ENCODE measurements at places on chromosomes 7 and 10.

- no peak for DNase-seq
Measured at GRCh38 chr7:34096198-34096651, 190.9 kb downstream of the BMPER start.

DNA sequence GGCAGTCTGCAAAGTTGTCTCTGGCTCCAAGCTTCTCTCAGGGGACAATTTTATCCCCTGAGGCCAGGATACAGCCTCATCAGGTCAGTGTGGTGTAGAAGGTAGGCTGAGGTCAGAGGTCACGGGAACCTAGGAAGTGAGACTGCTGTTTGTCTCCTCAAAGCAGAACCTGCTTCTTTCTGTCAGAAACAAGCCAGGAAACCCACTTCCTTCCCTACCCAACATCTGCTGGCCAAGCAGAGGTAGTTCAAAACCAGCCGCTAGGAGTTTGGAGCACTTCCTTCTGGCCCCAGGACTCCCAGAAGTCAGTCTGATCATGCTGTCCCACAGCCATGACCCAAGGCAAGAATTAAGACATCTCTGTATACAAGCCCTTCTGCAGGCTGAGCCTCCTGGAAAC is 12.2 kb downstream of the CLRN3 start:
- DNase-seq, result no peak

DNA sequence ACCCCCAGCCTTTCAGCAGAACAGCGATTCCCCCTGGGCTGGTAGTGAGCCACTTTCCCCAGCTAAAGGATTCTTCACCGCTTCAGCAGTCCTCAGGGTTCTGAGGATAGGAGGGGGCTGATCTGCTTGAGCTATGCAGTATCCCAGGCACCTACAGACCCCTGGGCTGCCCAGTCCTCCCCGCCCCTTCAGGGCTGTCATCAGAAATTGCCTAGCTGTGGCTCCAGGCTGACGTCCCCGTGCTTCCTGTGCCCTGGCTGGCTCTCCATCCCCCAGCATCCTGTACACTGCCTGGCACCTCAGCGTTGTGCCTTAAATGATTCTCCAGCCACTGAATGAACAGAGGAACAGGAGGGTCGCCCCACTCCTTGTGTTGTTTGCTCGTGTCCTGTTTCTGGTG is 38.4 kb upstream of the CDH23 start:
- no peak for DNase-seq

DNA sequence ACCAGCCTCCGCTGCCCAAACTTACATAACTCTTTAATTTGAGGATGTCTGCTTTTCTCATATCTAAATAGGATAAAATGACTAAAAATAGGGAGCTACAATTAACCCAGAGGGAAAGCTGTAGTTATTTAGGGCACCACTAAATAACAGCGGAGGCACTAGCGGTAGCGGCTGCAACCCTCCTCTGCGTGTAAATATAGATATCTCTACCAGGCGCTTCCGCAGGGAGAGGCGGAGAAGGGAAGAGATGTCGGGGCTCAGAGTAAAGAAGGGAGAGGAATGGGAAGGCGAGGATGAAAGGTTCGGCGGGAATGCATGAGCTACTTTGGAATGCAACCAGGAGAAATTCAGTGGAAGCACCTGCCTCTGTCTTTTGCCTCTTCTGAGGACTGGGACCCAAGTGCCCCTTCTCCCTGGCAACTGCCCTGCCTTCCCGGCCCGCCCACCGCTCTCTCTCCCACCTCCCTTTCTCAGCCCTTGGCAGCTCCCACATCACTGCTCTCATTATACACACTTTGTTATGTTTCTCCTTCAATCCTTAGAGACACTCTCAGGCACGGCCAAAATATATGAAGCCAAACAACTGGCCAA is 698.3 kb downstream of the PARD3 start:
- DNase-seq, result no peak

GRCh38 chr7:148261996-148262688 is 328.4 kb upstream of the C7orf33 start:
- no peak for DNase-seq

DNA sequence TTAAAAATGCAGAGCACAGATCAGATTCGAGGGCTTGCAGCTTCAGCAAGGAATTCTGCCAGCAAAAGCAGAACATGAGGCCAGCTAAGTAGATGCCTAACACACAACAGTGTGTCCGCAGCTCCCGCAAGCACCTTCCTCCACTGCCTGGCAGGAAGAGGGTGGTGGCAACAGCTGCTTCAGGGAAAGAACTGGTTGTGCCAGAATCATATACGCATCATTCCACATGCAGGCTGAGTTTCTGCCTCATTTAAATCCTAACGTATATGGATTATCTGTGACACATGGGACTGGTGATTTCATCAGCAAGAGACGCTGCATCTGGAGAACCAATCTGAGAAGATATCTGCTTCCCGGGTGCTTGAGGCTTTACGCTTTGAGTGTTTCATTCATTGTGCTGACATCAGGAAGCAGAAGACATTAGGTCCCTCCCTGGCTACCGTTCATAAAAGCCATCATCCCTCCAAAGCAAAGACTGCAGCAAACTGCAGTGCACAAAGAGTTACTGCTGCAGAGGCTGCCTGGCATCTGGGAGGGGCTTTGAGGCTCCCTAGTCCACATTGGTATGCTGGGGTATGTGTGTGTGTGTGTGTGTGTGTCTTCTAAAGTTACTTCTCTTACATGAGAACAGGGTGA is 78.8 kb downstream of the FAM13C start:
- no peak for DNase-seq

DNA sequence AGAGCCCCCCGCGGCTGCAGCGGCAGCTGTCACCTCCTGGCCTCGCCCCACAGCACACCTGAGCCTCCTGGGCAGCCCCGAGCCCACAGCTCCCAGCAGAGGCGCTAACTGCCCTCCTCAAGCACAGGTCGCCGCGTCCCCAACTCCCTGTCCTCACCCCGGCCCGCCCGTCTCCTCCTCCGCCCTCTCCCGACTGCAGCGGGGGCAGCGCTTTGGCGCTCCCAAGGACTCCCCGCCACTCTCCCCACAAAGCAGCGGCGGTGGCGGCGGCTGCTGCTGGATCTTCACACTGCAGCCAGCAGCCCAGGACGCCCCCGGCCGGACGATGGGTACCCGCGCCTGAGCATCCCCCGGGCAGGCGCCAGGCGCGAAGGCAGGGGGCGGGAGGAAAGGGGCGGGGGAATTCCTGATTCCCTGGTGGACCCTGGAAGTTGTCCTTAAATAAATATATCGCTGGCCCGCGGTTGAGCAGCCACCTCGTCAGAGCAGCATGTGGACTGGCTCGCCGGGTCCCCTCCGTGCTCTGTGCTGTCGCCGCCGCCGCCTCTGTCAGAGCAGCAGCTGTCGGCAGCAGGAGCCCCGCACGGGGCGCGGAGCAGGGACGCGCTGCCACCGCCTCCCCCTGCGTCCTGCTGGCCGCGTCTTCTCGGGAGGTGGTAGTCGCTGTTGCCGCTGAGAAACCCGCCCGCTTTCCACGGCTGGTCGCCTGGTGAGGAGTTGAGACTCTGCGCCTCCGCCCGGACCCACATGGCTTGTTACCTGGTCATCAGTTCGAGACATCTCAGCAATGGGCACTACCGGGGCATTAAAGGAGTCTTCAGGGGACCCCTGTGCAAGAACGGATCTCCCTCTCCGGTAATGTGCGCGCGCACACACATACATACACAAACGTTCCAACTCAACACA is at the start of gene ZNF804B:
Gene ZNF804B, plus strand, starts transcription at position 471 of the 906 bp plus-strand sequence. Its CDS starts 277 bp downstream, at position 748.
- no peak for DNase-seq

- DNase-seq, result no peak
Measured at GRCh38 chr10:14727924-14728323, 46.8 kb downstream of the FAM107B start.
